HFFc6 (cell line): ENCODE measurements at places on chromosomes 12 and 14. TPM values are rescaled to one million over a fixed set of nuclear protein-coding genes. Genes with fewer than 3 reads are reported as not detected.

GRCh38 chr12:1622406-1622805 lies 6.6 kb upstream of the WNT5B start:
- peaks cover 88% of the 10 kb centered on the region for H3K4me1 ChIP-seq
- peak overlapping the region; percentile 74 for H3K27ac ChIP-seq
- H3K27me3 ChIP-seq = peaks cover 6% of the 10 kb centered on the region; the same call in 1 of the 2 replicates
- no peak overlapping the region for H3K4me3 ChIP-seq
- peaks cover 35% of the 10 kb centered on the region for H3K36me3 ChIP-seq
- DNase-seq = no peak

MIPOL1 gene
- 5.3 to 6.9 TPM (median 5.8 TPM) in 3 replicates for total RNA-seq

- H3K27me3 ChIP-seq = no peaks in the 10 kb centered on the region; the same call in none of the 2 replicates
- H3K4me3 ChIP-seq = no peak overlapping the region
- H3K27ac ChIP-seq = no peak overlapping the region
- no peak for DNase-seq
- peaks cover 6% of the 10 kb centered on the region; the same call in 1 of the 2 replicates for H3K36me3 ChIP-seq
Measured at GRCh38 chr12:128672893-128673292, 150.9 kb downstream of the SLC15A4 start.

DNA sequence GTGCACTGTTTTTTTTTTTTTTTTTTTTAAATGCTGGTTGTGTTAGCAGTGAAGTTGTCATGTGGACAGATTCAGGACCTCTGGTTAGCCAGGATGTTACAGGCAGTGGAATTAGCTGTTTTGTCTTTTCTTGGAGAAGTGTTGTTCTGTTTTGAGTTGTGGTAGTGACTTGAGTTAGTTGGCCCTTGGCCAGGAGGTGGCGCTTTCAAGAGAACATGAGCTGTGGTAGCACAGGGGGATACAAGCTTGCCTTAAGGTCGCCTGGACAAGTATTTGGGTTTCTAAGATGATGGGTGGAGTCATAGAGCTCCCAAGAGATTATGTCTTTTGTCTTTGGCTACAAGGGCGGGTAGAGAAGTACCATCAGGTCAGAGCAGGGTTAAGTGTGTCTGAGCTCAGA lies 33.3 kb upstream of the CCDC198 start:
- H3K36me3 ChIP-seq = no peaks in the 10 kb centered on the region
- H3K27ac ChIP-seq = no peak overlapping the region
- no peaks in the 10 kb centered on the region for H3K4me1 ChIP-seq

DNA sequence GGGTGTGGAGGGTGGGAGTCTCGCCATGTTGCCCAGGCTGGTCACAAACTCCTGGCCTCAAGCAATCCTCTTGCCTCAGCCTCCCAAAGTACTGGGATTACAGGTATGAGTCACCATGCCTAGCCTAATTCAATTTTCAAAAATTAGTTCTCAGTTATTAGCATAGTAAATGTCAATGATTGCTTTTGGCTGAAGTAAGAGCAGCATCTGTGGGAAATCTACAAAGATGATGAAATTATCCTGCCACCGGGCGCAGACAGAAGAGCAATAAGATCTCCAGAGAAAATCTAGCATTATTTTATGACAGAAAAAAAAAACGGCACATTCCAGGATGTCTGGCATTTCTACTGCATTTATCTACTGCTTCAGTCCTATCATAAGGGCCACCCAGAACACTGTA lies 97.9 kb upstream of the DAAM1 start:
- no peak overlapping the region for H3K4me3 ChIP-seq
- no peaks in the 10 kb centered on the region for H3K36me3 ChIP-seq
- peaks cover 13% of the 10 kb centered on the region for H3K27me3 ChIP-seq
- DNase-seq = no peak

GRCh38 chr14:75328558-75329155 lies 50.0 kb downstream of the FOS start:
- H3K27ac ChIP-seq = no peak overlapping the region
- H3K36me3 ChIP-seq = no peaks in the 10 kb centered on the region
- no peak overlapping the region for H3K4me3 ChIP-seq
- no peak for DNase-seq
- H3K27me3 ChIP-seq = peaks cover 26% of the 10 kb centered on the region

GRCh38 chr12:97701901-97702300 lies 239.3 kb downstream of the RMST start:
- H3K27ac ChIP-seq = no peak overlapping the region
- H3K4me1 ChIP-seq = no peaks in the 10 kb centered on the region
- no peak overlapping the region for H3K4me3 ChIP-seq

GPR135 gene
- total RNA-seq = 1.7 and 2.3 TPM in 2 replicates

P3H3 gene
- total RNA-seq = 91.9 to 100 TPM (median 100 TPM) in 3 replicates

GRCh38 chr12:100474617-100475016 lies 951 bp downstream of the NR1H4 start:
- no peak overlapping the region for H3K4me3 ChIP-seq
- H3K4me1 ChIP-seq = no peaks in the 10 kb centered on the region
- no peak for DNase-seq
- H3K36me3 ChIP-seq = no peaks in the 10 kb centered on the region
- no peak overlapping the region for H3K27ac ChIP-seq
- H3K27me3 ChIP-seq = no peaks in the 10 kb centered on the region; the same call in none of the 2 replicates

GRCh38 chr12:90572778-90573177 lies 382.2 kb downstream of the CCER1 start:
- H3K27ac ChIP-seq = no peak overlapping the region
- H3K36me3 ChIP-seq = no peaks in the 10 kb centered on the region
- no peak for DNase-seq
- H3K4me1 ChIP-seq = no peaks in the 10 kb centered on the region

DNA sequence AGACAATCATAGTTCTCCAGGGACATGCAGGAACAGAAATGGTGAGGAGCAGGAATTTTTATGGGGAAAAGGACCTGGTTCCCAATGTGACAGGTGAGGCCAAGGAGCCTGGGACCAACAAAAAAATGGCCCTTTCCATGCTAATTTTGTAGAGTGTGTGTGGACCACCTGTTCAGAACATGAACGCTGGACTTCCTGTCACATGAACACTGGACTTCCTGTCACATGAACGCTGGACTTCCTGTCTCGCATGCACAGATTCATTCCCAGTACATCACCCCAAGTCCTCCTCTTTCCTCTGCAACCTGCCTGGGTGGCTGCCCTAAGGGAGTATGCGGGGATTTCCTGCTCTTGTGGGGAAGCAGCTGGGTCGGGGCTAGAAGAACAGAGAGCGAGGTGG lies 10.1 kb downstream of the FGF6 start:
- no peak overlapping the region for H3K27ac ChIP-seq
- DNase-seq = no peak
- H3K4me1 ChIP-seq = no peaks in the 10 kb centered on the region
- H3K4me3 ChIP-seq = no peak overlapping the region
- H3K27me3 ChIP-seq = peaks cover 21% of the 10 kb centered on the region
- no peaks in the 10 kb centered on the region for H3K36me3 ChIP-seq

DNA sequence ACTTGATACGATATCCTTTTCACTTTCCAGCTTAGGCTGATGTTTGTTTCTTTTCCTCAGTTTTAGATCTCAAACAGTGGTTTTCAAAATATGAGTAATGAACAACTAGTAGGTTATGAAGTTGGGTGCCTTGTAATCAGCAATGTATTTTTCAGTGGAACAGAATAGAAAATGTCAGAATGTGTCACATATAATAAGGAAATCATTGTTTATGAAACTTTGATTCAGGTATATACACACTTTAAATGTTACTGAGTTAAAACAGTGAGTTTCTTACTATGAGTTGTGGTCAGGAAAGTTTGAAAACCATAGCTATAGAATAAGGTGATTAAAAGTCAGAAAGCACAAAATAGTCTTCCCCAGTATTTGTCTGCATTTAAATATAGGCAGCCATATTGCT lies 39.8 kb downstream of the TBK1 start:
- H3K36me3 ChIP-seq = no peaks in the 10 kb centered on the region
- no peaks in the 10 kb centered on the region for H3K4me1 ChIP-seq
- no peaks in the 10 kb centered on the region for H3K27me3 ChIP-seq
- H3K4me3 ChIP-seq = no peak overlapping the region
- H3K27ac ChIP-seq = no peak overlapping the region

AICDA gene
- not detected in 3 replicates for total RNA-seq

SPIC gene
- total RNA-seq = not detected in 3 replicates

DNA sequence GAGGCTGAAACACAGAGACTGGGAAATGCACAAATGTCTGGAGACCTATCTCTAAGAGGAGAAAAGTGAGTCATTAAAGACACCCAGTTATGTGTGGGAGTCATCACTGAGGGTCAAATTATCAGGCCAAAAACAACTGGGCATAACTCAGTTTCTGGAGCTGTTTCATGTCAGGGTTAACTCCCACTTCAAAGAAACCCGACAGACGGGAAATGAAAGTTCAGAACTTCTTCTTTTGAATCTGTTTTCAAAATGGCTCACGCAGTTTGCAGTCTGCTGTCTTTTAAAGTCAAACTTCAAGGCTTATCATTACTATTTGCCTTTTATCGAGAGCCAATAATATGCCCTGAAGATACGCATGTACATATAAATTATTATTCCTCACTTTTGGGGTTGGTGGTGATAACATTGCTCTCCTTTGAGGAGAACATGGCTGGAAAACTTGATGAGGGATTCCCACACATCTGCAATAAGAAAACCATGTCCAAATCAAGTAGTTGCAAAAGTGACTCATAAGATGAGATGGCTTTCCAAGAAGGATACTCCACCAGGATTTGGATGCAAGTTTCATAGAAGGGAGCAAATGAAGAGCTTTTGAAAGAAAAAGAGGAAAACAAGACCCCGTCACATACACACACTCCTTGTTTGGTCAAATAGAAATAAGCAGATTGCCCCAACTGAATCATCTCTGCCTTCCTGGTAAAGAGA lies 341.4 kb downstream of the ADAMTS20 start:
- peaks cover 15% of the 10 kb centered on the region for H3K4me1 ChIP-seq
- peaks cover 3% of the 10 kb centered on the region; the same call in 1 of the 2 replicates for H3K27me3 ChIP-seq
- peak; percentile 13 for DNase-seq
- H3K27ac ChIP-seq = no peak overlapping the region

CRIP2 gene
- total RNA-seq = 8.1 to 20.3 TPM (median 8.9 TPM) in 3 replicates

P2RX2 gene
- total RNA-seq = not detected in 3 replicates

DNA sequence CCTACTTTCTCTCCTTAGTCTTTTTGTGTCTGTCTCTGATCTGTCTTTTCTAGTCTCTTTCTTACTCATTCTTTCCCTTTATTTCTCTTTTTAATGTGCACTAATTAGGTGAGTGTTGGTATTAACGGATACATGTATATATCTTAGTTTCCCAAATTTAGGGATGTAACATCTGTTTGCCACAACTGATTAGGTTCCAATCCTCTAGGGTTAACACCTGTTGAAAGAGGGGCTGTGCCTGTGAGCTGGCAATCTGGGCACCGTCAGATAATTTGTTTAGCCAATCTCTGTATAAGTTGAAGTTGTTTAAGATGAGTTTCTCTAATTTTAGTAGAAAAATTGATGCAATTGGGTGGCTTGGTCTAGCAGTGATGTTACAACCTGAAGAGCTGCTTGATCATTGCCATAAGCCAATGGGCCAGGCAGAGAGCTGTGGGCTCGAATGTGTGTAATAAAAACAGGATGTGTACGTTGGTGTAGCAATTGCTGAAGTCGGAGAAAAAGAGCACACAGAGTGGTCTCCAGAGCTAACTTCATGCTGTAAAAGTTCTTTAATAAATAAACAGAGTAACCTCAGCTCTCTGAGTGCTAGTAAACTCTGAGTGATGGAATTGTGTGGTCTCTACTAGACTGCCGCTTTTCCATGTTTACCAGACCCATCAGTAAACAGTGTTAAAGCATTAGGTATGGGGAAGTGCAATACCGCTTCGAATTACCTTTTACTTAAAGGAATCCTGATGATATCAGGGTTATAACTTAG lies 18.3 kb upstream of the LYZ start:
- peaks cover 11% of the 10 kb centered on the region; the same call in 1 of the 2 replicates for H3K4me1 ChIP-seq
- no peak overlapping the region for H3K4me3 ChIP-seq
- no peak overlapping the region for H3K27ac ChIP-seq
- H3K27me3 ChIP-seq = peaks cover 38% of the 10 kb centered on the region
- no peaks in the 10 kb centered on the region for H3K36me3 ChIP-seq

GRCh38 chr14:40123816-40124215 lies 691.6 kb upstream of the FBXO33 start:
- no peak overlapping the region for H3K4me3 ChIP-seq
- H3K27ac ChIP-seq = no peak overlapping the region
- H3K27me3 ChIP-seq = no peaks in the 10 kb centered on the region

GRCh38 chr14:26810631-26811030 lies 212.8 kb upstream of the NOVA1 start:
- H3K36me3 ChIP-seq = no peaks in the 10 kb centered on the region
- H3K4me3 ChIP-seq = no peak overlapping the region

NOPCHAP1 gene
- total RNA-seq = 12.5 and 14.1 TPM in 2 replicates

DNA sequence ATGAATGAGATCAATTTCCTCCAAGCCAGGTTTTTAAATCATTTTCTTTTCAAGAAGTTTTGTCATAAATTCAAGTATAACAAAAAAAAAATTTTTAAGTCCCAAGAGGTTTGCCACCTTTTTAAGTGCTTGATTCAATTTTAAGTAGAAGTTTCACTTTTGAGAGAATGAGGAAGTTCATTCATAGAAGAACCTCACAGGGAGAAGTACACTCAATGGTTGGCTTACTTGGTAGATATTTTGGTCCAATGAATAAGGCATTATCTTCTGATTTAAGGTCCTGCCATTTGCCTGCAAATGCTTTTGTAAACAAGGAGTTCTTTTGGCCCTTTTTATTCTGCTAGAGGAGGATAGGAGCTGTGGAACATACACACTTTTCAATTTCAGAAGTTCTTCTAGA lies 96.7 kb upstream of the NOVA1 start:
- DNase-seq = no peak
- no peak overlapping the region for H3K27ac ChIP-seq
- H3K4me1 ChIP-seq = no peaks in the 10 kb centered on the region
- no peaks in the 10 kb centered on the region for H3K36me3 ChIP-seq
- no peaks in the 10 kb centered on the region for H3K27me3 ChIP-seq
